ENCODE measurements at places on chromosomes 13 and 19.

GRCh38 chr13:84399320-84400085, 517.2 kb upstream of the SLITRK1 start:
- H3K36me3 ChIP-seq, result no peaks in the 10 kb centered on the region
- no peak overlapping the region for H3K4me3 ChIP-seq
- no peaks in the 10 kb centered on the region for H3K27me3 ChIP-seq
- peak; percentile 40 for DNase-seq
- H3K4me1 ChIP-seq, result no peaks in the 10 kb centered on the region

DNA sequence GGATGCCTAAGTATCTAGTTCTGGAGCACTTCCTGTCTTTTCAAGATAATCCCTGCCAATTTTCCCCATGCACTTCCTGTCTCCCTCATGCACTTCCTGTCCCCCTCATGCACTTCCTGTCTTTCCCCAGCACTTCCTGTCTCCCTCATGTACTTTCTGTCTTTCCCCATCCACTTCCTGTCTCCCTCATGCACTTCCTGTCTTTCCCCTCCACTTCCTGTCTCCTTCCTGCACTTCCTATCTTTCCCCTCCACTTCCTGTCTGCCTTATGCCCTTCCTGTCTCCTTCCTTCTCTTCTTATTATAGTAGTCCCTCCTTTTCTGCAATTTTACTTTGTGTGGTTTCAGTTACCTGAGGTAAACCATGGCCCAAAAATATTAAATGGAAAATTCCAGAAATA, 3.0 kb upstream of the TNNT1 start:
- H3K27me3 ChIP-seq, result no peaks in the 10 kb centered on the region
- H3K4me3 ChIP-seq, result no peak overlapping the region
- H3K27ac ChIP-seq, result no peak overlapping the region
- DNase-seq, result no peak
- H3K4me1 ChIP-seq, result no peaks in the 10 kb centered on the region
- no peaks in the 10 kb centered on the region for H3K36me3 ChIP-seq

- no peaks in the 10 kb centered on the region for H3K36me3 ChIP-seq
- peaks cover 2% of the 10 kb centered on the region for H3K4me1 ChIP-seq
- no peaks in the 10 kb centered on the region for H3K27me3 ChIP-seq
- H3K27ac ChIP-seq, result no peak overlapping the region
- peak; percentile 73 for DNase-seq
Measured at GRCh38 chr13:22061371-22061805, 390.5 kb downstream of the FGF9 start.

DNA sequence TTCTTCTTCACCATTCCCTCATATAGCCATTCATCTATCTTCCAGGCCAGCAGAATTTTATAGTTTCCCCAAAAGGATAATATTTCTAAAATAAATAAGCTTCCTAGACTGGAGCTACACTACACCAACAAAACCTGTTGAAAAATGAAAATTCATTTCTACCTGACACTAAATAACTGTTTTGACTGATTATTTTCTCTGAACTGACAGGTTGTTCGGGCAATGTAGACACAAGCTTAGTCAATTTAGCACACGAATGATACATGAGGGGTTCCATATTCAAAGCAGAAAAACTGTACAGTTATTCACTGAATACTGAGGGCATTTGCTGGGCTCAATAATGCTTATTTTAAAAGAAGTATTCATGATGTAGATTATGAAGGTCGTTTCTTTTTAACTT, 589.7 kb downstream of the LIG4 start:
- DNase-seq, result no peak
- peaks cover 3% of the 10 kb centered on the region for H3K4me1 ChIP-seq
- no peaks in the 10 kb centered on the region for H3K27me3 ChIP-seq
- no peak overlapping the region for H3K4me3 ChIP-seq

GRCh38 chr13:30830638-30830965, 75.5 kb upstream of the MEDAG start:
- no peaks in the 10 kb centered on the region for H3K27me3 ChIP-seq
- DNase-seq, result no peak
- H3K36me3 ChIP-seq, result no peaks in the 10 kb centered on the region
- H3K27ac ChIP-seq, result no peak overlapping the region
- no peak overlapping the region for H3K4me3 ChIP-seq

Measured in mesendoderm (in vitro differentiated cells).